Fibroblast of lung (primary cell): ENCODE measurements at places on chromosomes 3 and 15.

GRCh38 chr3:119809249-119810017 is 27.5 kb downstream of the NR1I2 start:
- no peak for DNase-seq

DNA sequence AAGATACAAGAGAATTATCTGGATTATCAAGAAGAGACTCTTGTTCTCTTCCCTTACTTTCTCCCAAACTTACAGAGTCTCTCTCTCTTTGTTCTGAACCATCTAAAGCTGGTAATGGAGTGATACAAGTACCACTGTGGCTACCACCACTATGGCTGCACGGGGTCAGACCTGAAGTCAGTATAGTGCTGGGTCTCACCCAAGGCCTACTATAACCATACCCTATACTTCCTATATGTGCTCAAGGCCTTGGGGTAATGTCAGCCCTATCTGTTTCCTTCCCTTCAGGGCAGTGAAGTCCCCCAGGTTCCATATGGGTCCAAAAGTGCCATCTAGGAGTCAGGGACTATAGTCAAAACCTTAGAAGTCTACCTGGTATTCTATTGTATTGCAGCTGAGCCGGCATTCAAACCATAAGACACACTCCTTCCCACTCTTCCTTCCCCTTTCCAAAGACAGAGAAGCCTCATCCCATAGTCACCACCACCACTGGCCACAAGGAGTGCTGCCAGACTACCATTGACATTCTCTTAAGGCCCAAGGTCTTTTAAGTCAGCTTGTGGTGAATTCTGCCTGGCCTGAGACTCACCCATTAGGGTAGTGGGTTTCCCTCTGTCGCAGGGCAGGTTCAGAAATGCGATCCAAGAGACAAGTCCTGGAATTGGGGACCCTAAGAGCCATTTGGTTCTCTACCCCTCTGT is 615.0 kb upstream of the NECTIN3 start:
- no peak for DNase-seq

DNA sequence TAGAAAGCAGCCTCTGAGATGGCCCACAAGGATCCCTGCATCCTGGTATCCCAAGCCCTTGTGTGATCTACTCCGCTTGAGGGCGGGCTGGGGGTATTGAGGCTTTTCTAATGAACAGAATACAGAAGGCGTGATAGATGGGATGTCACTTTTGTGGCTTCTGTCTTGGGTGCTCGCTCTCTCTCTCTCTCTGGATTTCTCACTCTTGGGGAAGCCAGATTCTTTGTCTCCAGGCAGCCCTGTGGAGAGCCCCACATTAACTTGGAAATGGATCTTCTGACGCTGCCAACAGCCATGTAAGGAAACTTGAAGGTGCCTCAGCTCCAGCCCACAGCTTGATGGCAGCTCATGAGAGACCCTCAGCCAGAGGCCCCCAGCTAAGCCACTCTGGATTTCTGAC is 26.9 kb upstream of the SEC62 start:
- peak; percentile 15 for DNase-seq

DNA sequence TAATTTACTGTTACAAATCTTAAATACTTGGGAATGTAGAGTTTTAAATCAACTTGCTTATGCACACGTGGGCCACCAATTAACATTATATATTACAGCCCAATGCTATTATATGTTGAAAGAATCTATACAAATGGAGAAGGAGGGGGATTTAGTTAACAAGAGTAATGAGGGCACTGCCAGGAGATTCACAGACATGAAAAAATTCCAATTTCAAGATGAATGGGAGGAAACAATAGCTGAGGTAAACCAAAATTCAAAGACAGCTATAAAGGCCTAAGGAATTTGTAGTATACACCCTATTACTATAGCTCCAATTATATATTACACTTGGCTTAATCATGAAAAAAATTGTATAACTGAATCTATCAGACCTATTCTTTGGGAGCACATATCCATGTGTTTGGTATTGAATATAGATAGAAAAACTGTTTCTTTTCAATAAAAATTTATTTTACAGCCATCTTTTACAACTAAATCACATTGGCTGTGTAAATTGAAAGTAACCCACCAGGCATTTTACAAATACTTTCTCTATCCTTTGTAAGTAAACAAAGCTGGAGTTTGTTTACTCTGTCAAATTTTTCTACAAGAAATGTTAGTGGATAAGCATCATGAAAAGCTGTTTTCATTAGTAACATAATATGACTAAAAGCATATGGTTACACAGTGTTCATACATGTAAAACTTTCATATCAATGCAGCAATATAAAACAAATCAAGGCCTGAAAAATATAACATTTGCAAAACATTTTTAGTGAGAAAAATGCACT is 1045.8 kb downstream of the ROBO1 start:
- DNase-seq: peak; percentile 15

DNA sequence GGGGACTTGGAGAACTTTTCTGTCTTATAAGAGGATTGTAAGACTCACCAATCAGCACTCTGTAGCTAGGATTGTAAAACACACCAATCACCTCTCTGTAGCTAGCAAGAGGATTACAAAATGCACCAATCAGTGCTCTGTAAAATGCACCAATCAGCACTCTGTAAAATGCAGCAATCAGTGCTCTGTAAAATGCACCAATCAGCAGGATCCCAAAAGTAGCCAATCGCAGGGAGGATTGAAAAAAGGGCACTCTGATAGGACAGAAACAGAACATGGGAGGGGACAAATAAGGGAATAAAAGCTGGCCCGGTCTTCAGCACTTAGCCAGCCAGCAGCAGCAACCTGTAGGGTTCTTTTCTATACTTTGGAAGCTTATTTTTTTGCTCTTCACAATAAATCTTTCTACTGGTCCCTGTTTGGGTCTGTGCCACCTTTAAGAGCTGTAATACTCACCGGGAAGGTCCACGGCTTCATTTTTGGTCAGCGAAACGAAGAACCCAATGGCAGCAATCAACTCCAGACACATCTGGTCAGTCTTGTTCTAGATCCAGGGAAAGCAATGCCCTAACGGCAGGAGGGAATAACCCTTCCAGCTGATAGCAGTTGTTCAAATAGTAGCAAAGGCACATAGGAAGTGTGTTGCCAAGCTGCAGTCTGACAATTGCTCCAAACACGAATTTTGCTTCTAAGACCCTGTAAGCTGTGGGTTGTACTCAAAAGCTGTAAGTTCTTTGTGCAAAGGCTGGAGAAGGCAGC is 135.6 kb downstream of the TJP1 start:
- no peak for DNase-seq
